ENCODE measurements at places on chromosomes 1 and 21.

DNA sequence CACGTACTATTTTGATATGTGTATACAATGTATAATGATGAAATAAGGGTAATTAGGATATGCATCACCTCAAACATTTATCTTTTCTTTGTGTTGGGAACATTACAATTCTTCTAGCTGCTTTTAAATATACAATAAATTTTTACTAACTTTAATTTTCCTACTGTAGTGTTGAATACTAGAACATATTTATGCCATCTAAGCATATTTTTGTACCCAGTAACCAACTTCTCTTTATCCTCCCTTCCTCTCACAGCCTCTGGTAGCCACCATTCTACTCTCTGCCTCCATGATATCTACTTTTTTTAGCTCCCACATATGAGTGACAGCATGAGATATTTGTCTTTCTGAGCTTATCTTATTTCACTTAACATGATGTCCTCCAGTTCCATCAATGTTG is 468.0 kb downstream of the COL11A1 start:
- DNase-seq, result no peak

DNA sequence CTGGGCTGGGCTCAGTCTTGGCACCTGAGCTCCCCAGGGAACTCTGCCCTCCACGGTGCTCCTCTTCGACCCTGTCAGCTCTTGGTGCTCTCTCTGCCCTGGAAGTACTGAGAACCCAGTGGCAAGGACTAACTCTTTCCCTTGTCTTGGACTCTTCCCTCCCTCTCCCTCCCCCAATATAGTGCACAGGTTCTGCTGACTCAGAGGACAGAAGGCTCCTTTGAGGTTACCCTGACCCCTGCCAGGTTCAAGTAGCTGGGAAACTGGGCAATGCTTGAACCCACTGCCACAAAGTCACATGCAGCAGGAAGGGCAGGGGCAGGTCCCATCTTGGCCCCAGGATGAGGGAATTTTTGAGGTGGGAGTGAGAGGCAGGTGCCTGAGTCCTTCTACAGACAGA is 20.3 kb downstream of the KCNQ4 start:
- DNase-seq, result no peak

DNA sequence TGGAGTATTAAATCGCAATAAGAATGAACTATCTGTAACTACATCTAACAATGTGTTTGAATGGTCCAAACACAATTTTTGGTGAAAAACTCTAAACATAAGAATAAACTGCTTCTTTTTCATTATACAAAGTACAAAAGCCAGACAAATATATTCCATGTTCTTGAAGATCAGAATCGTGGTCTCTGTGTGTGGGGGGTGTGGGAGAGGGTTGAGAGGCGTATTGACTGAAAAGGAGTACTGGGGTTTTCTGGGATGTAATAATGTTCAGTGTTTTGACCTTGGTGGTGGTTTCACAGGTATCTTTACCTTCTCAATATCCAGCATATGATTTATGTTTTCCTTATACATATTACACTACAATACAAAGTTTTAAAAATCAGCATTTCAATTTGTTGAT is 764 bp upstream of the CFH start:
- DNase-seq, result no peak

DNA sequence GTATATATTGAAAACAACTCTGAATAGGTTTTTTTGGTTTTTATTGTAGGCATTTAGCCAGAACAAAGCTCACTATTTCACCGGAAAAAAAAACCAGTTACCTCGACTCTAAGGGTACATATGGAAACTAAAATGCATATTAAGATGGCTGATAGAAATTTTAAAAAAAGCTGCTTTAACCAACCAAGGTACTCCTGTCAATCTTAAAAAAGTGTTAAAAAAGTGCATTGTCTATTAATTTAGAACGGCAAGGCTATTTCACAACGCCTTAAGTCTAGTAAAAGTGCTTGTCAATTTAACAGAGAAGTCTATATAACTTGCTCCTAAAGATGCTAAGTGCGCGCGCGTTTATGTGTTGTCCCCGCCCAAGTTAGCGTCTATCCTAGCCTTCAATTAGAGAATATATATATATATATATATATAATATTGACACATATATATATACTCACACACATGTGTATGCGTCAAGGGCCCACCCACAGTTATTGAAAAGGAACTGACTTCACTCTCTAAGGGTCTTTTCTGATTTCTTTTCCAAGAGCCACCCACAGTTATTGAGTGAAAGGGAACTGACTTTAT is 934 bp downstream of the ASPM start:
- no peak for DNase-seq

GRCh38 chr1:159831412-159832141 is 4.9 kb downstream of the SLAMF8 start:
- no peak for DNase-seq

DNA sequence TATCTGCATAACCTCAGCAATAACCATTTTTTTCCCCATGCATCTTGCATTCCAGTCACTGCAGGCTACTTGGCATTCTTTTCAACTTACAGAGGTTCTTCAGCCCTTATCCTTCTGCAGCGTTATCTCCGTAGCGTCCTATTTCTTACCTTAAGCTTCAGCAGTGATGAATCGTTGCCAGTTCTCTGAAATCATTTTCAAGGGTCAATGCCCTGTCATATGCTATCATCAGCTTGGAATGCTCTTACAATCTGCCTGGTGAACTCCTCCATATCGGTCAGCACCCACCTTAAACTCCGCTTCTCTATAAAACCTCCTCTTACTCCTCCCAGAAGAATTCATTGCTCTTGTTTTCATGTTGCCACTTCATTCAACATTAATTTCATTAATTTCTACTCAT is 105.1 kb upstream of the DPH5 start:
- no peak for DNase-seq

GRCh38 chr1:23102289-23102688 is 66.4 kb downstream of the LUZP1 start:
- DNase-seq, result no peak

GRCh38 chr1:248857749-248858095 is 1.2 kb downstream of the ZNF692 start:
- no peak for DNase-seq

DNA sequence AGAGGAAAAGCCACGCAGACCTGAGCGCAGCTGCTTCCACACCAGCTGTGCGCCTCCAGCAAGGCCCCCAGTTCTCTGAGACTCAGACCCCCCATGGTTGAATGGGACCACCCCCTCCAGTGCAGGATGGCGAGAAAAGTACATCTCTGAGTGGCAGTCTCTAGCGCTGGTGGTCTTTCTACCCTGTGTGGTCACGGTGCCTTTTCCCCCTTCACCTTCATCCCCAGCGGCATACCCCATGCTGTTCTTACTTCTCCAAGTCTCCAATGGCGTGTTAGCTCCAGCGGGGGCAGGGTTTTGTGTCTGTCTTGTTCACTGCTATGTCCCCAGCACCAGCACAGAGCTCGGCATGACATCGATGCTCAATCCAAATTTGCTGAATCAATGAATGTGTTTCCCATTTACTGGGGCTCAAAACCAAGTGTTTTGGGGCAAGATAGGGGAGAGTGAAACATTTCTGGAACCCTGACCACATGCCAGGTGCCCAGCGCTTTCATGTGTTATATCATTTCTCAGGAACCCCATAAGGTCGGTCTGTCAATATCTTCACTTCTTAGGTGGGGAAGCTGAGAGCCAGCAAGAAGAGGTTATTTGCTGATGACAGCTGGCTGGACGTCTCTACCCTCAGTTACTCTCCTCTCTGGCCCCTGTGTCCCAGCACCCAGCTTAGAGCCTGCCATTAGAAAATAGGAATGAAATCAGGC is 959 bp upstream of the SDC3 start:
- DNase-seq, result no peak

GRCh38 chr1:245682638-245683628 is 528.1 kb downstream of the KIF26B start:
- DNase-seq, result no peak

- no peak for DNase-seq
Observed at GRCh38 chr1:3984586-3984985, 84.5 kb upstream of the C1orf174 start.

DNA sequence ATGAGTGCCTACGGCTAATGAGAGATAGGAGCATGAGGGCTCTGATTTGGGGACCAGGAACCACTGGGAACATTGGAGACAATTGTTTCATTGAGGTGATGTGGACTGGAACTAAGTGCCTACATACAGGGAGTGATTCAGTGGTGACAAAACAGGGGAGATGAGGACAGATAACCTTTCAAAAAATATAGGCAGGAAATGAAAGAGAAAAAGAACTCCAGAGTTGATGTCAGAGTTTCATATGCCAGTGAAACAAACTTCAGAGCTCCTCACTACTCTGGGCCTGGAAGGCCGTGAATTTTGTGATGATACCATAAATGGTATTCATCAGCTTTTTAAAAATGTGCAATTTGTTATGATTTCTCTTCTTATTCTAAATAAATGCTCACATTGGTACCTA is 39.3 kb downstream of the FASLG start:
- DNase-seq, result no peak
